Spleen (tissue), 13 donors: ENCODE measurements at places on chromosomes 7 and 10.

GRCh38 chr10:129676014-129676413 lies 209.0 kb downstream of the MGMT start:
- DNase-seq = no peak

- no peak for DNase-seq
Observed at GRCh38 chr7:88355011-88355410, 48.3 kb upstream of the STEAP4 start.

DNA sequence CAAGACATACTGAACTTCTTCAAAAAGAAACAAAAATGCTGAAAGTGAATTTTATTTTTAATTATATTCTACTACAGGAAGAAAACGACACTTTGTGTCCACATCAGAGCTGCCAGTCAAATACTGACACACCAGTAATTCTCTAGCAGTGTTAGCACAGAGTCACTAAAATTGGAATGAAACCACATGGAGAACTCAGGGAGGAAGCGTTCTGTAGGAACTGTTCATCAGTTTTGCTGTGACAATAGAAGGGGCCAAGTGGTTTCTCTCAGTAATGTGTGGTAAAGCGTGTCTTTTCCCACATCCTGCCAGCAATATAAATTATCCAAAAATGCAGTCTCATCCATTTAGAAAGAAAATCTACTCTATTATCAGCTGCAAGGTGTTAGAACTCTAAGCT lies 683.3 kb downstream of the GRM8 start:
- no peak for DNase-seq

DNA sequence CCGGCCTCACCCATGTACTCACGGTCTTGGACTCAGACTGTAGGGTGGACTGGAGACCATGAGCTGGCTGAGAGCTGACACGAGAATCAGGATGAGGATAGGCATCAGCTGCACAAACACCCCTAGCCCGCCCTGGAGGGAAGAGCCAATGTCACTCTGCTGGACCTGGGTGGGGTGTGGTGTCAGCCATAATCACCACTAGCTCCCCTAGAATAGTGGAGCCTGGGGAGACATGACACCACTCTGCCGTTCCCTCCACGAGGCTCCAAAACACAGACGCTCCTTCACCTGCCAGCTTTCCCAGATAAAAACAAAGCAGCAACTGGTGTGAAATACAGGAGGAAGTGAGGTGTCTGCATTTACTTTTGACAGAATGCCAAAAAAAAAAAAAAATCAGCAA lies 16.5 kb downstream of the DNAJB12 start:
- no peak for DNase-seq

DNA sequence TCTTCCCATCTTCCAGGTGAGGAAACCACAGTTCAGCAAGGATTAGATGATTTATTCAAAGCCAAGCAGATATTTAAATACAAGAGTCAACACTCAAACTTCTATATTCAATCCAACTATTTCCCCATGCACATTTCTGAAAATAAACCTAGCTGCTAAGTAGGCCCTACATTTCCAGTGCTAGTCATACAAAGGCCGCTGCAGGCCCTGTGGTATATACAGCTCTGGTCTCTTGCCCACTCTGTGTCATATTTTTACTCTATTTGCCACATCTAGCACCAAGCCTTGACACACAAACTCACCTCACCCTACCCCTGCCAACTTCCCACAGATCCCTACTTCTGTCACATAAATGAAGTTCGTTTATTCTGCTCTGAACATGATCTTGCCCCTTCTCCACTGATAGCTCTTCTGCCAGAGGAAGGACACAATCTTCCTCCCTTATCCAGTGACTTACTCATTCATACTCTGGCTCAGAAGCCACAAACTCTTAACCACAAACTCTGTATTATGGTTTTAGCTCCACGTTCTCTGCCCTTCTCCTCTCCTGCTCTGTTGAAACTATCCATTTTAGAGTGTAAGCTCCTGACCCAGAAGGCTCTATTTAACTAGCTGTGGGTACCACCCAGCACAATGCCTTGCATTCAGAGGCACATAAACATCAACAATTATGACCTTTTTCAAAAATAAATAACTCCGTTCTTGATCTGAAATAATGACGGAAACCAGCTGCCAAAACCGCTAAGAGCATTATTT lies 180.7 kb downstream of the CPEB3 start:
- DNase-seq = no peak

- no peak for DNase-seq
Observed at GRCh38 chr10:97771055-97771891, 526 bp downstream of the SFRP5 start.

GRCh38 chr7:5343884-5344283 lies 61.1 kb downstream of the SLC29A4 start:
- no peak for DNase-seq

DNA sequence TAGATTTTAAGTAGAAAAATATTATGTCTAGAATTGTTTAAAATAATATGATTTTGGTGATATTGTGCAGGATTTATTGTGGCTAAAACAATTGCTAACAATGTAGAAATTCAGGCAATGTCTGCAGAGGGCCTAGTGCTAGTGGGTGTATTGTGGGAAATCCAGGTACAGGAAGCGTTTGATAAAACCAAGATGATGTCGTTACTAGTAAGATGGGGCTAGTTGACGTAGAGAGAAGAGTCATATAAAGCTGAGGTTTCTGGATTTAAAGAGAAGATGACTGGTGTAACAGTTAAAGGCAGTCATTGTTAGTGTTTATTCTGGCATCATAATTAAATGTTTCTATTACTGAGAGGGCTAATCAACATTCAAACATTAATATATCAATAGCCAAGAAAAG lies 43.5 kb downstream of the ADK start:
- DNase-seq = no peak

DNA sequence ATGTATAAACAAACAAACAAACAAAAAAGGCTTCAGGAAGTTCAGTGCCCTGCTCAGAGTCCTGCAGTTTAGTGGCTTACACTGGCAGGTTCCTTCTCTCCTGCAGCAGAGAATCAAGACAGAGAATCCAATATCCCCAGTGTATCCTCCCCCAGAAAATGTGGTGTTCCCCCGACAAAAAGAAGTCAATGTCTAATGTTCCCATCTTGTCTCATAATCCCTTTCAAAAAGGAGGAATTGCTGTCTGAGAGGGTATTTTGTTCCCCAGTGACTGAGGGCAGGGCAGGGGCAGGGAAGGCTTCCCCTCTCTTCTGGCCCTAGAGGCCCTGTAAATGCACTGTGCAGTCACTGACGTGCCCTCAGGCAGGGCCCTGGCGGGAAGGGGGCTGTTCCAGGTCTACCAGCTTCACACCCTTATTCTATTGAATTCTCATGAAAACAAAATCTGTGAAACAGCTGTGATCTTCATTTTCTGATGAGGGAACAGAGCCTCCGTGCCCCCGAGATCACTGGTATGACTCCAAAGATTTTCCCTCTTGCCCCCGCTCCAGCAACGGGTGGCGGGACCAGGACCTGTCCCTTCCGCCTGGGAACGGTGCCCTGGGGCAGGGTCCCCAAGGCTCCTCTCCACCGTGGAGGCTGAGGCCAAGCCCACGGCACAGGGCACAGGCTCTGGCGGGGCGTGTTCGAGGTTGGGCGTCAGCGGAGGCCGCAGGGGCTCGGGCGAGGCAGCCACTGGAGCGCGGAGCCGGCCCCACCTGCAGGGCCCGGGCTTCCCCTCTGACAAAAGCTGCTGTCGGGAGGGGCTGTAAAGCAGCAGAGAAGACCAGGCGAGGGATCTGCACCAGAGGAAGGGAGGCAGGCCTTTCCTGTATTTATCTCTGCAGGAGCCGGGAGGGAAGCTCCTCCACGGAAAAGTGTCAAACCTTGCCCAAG lies 13.4 kb upstream of the WDFY4 start:
- peak; percentile 96 for DNase-seq

GRCh38 chr7:22486597-22486996 lies 13.4 kb downstream of the STEAP1B start:
- no peak for DNase-seq
